Endodermal cell (in vitro differentiated cells): ENCODE measurements at places on chromosomes 5 and 9. TPM values are rescaled to one million over a fixed set of nuclear protein-coding genes. Genes with fewer than 3 reads are reported as not detected.

- no peaks in the 10 kb centered on the region for H3K27me3 ChIP-seq
- no peak for DNase-seq
- H3K27ac ChIP-seq, result no peak overlapping the region
- no peaks in the 10 kb centered on the region for H3K36me3 ChIP-seq
Measured at GRCh38 chr9:26157411-26157810, 479.2 kb upstream of the TUSC1 start.

DNA sequence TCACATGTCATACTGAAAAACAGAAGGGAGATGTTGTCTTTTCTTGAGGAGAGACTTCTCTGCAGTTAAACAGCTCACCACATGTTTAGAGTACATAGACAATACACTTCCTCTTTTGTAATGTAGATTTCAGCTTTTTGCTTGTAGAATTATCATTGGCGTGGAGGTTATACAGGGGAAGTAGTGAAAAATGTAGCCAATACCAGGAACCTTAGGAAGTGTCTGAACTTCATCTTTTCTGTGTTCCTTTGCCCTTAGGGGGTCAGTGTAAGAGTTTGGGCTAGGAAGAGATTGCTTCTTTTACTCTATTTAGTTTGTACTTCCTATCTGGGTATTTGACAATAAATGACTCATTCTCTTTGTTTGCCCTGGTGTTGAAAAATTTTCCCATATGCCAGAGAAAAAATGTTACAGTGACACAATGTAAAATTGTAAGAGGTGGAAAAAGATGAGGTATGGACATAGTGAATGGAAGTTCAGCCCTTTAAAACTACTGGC lies 21.0 kb upstream of the CDKN2B start:
- no peaks in the 10 kb centered on the region for H3K27me3 ChIP-seq
- no peak for DNase-seq

- H3K4me1 ChIP-seq, result no peaks in the 10 kb centered on the region
- no peaks in the 10 kb centered on the region for H3K36me3 ChIP-seq
- no peaks in the 10 kb centered on the region for H3K27me3 ChIP-seq
- H3K4me3 ChIP-seq, result no peak overlapping the region
- DNase-seq, result no peak
Measured at GRCh38 chr5:134879456-134879855, 5.3 kb downstream of the TXNDC15 start.

- no peaks in the 10 kb centered on the region for H3K27me3 ChIP-seq
- H3K36me3 ChIP-seq, result peaks cover 2% of the 10 kb centered on the region
- no peak overlapping the region for H3K4me3 ChIP-seq
- no peaks in the 10 kb centered on the region for H3K4me1 ChIP-seq
- no peak for DNase-seq
Measured at GRCh38 chr5:14756478-14756877, 92.0 kb downstream of the OTULIN start.

Gene CCDC192
- 1.2 to 1.3 TPM (median 1.2 TPM) in 3 replicates for total RNA-seq
